ENCODE measurements at places on chromosomes 6 and 20.

- no peak for DNase-seq
These were observed 455.7 kb downstream of the CD83 start for GRCh38 chr6:14573267-14573666.

GRCh38 chr6:114282292-114282691 is 60.5 kb downstream of the HS3ST5 start:
- DNase-seq = no peak

GRCh38 chr6:106849676-106850332 is 124.7 kb downstream of the CD24 start:
- DNase-seq = no peak

DNA sequence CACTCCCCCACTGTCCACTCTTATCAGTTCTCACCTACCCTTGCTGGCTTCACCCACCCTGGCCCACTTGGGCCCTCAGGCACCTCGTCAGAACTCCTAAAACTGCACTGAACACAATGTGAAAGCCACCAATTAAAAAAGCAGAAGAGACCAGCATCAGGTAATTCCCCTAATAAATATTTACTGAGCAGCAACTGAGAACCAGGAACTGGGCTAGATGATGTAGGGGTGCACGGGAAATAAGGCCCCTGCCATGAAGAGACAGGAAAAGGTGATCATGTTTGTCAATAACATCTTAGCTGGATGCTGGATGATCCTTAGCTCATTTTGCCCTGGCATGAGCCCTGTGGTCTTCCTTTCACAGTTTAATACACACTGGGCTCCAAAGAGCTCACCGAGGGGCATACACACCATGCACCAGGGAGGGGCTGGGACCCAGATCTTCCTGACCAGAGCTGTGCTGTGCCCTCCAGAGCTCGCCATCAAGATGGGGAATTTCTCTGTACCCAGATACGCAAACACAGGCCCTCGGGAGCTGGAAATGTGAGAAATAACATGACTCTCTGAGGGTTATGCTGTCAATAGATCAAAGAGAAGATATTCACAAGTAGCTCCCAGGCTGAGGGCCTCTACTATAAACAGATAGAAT is 113.6 kb upstream of the SLC22A16 start:
- DNase-seq = no peak

GRCh38 chr6:33442283-33442682 is 12.1 kb upstream of the ZBTB9 start:
- no peak for DNase-seq

DNA sequence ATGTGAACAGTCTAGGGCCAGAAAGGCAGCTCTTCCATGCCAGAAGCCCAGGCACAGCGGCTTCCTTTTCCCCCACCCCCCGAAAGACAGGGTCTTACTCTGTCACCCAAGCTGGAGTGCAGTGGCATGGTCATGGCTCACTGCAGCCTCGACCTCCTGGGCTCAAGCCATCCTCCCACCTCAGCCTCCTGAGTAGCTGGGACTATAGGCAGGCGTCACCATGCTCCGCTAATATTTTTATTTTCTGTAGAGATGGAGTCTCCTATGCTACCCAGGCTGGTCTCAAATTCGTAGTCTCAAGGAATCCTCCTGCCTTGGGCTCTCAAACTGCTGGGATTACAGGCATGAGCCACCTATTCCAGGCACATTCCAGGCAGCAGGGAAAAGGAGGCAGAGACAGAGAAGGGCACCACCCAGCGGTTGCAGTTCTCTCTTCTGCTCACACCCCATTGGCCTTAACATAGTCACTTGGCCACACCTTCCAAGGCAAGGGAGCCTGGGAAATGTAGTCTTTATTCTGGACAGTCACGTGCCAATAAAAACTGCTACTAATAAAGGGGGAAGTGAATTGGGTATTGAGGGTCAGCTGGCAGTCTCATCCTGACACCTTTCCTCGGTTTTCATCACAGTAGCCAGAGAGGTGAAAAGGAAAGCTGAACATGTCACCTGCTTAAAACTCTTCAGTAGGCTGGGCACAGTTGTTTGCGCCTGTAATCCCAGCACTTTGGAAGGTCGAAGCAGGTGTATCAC is 205.9 kb downstream of the ZMYND8 start:
- no peak for DNase-seq

DNA sequence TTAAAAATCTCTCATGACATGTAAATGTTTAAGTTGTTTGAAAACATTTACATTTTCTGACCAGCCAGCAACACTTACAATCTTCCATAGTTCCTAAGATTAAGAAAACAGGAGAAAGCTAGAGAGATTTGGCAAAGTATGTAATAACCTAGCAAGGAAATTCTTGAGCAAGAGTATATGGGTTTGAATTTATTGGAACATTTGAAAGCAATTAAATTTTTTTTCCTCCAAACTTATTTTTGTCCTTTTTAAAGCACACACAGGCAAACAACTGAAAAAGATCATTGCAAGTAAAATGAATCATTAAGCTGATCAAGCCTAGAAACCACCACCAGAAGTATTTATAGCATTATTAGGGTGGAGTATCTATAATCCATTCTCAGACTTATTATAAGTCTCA is 20.1 kb upstream of the ZNF217 start:
- no peak for DNase-seq

GRCh38 chr20:682123-682522 is 6.5 kb upstream of the SCRT2 start:
- no peak for DNase-seq

DNA sequence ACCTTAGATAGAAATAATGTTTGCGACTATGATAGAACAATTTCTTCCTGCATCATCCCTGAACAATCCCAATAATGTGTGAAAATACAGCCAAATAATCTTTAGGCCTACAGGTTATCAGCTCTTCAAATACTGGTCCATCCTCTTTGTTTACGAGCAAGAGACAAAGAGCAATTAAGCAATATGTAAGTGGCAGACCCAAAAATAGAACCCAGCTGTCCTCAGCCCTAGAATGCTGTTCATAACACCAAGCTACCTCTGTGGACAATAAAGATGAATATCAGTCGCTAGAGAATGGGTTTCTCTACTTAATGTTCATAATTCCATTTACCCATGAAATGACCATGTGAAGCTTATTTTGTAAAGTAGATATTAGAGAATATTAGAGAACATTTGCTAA is 28.4 kb upstream of the OSTM1 start:
- no peak for DNase-seq

- no peak for DNase-seq
These were observed 11.4 kb downstream of the ZC3H12D start for GRCh38 chr6:149473080-149474052.

Measured in bone marrow (tissue), 2 donors.